Activated naive CD4-positive, alpha-beta T cell treated with anti-CD3 and anti-CD28 coated beads for 36 hours (primary cell): ENCODE measurements at places on chromosomes 1 and 21.

DNA sequence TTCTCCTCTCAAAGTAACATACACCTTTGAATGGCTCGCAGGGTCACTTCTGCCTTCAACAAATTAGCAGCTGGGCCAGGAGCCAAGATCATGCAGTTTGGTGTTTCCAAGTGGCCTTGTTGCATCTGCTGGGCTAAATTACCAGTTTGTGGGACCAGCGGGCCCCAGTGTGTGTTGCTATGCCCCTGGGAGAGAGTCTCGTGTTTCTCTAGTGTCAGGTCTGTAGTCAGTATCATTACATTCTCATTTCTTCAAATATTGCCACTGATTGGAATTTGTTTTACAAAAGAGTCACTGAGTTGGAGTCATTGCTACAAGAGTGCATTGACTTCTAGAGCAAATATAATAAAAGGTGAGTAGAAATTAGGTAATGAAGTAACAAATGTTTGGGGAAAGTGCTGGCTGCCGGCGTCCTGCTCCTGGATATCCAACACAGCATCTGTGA is 35.5 kb downstream of the RHOU start:
- H3K4me3 ChIP-seq, result no peak overlapping the region
- H3K36me3 ChIP-seq, result no peaks in the 10 kb centered on the region
- no peaks in the 10 kb centered on the region for H3K27me3 ChIP-seq
- DNase-seq, result no peak
- H3K27ac ChIP-seq, result no peak overlapping the region

GRCh38 chr1:229716069-229716468 is 90.0 kb downstream of the URB2 start:
- no peaks in the 10 kb centered on the region for H3K27me3 ChIP-seq
- no peaks in the 10 kb centered on the region for H3K36me3 ChIP-seq
- no peaks in the 10 kb centered on the region for H3K4me1 ChIP-seq
- no peak overlapping the region for H3K27ac ChIP-seq
- DNase-seq, result no peak
- H3K4me3 ChIP-seq, result no peak overlapping the region

- peaks cover 5% of the 10 kb centered on the region for H3K27me3 ChIP-seq
- H3K36me3 ChIP-seq, result no peaks in the 10 kb centered on the region
- H3K27ac ChIP-seq, result no peak overlapping the region
- no peaks in the 10 kb centered on the region for H3K4me1 ChIP-seq
- DNase-seq, result no peak
- H3K4me3 ChIP-seq, result no peak overlapping the region
Observed at GRCh38 chr1:163421701-163422100, 99.9 kb downstream of the NUF2 start.

GRCh38 chr1:7650801-7651200 is 120.3 kb upstream of the VAMP3 start:
- H3K4me1 ChIP-seq, result no peaks in the 10 kb centered on the region
- no peaks in the 10 kb centered on the region for H3K27me3 ChIP-seq
- H3K36me3 ChIP-seq, result no peaks in the 10 kb centered on the region
- no peak for DNase-seq

DNA sequence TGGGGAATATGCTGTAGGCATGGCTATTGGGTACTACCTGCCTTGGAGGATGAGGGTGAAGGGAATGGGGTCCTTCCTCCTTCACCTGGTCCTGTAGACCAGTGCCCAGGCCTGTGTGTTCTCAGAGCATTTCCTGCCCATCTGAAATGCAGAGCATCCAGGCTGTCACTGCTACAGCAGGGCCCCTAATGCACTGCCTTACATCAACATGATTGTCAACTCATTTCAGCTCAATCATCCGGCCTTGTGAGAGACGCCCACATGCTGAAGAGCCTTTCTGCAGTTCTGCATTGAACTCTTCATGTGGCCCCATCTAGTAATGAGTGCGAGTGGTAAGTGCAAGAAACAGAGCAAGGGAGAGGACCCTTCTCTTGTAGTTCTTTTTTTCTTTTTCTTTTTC is 39.8 kb upstream of the SRP9 start:
- H3K4me3 ChIP-seq, result no peak overlapping the region
- no peaks in the 10 kb centered on the region for H3K4me1 ChIP-seq
- H3K36me3 ChIP-seq, result peaks cover 1% of the 10 kb centered on the region
- H3K27ac ChIP-seq, result no peak overlapping the region

DNA sequence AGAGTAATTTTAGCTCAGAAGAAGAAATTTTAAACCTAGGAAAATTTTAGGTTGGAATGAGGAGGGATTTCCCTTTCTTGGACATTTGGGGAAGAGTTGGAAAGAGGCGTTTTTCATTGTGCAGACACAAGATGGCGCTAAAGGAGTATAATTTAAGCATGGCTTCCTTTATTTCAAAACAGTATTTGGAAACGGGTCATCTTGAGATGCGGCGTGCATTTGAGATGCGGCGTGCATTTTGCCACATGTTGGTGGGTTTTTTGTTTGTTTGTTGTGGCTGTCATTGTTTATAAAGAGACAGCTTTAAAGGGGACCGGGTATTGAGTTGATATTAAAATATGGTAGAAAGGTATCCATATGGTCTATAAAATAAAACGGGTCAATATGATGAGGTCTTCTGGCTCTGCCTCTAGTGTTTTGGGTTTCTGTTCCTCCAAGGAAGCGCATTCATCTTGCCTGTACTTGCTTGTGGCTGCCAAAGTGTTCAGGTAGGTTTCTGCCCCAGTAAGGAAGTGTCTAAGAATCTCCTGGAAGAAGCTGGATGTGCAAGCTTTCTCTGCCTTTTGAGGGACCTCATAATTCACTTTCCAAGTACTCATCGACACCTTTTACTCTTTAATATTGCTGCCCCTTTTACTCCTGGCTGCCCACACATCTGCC is 210.3 kb downstream of the SLC35F3 start:
- H3K27me3 ChIP-seq, result peaks cover 27% of the 10 kb centered on the region
- DNase-seq, result peak; percentile 43
- peaks cover 6% of the 10 kb centered on the region for H3K4me1 ChIP-seq
- no peak overlapping the region for H3K27ac ChIP-seq
- H3K4me3 ChIP-seq, result peak overlapping the region; percentile 41

- no peaks in the 10 kb centered on the region for H3K36me3 ChIP-seq
- no peak overlapping the region for H3K27ac ChIP-seq
- peaks cover 13% of the 10 kb centered on the region for H3K4me1 ChIP-seq
- DNase-seq, result no peak
Observed at GRCh38 chr1:225888289-225888897, 553 bp downstream of the LEFTY1 start.

GRCh38 chr21:34928637-34929036 is 120.5 kb downstream of the RUNX1 start:
- H3K36me3 ChIP-seq, result peaks cover 13% of the 10 kb centered on the region
- H3K27me3 ChIP-seq, result no peaks in the 10 kb centered on the region
- DNase-seq, result no peak

DNA sequence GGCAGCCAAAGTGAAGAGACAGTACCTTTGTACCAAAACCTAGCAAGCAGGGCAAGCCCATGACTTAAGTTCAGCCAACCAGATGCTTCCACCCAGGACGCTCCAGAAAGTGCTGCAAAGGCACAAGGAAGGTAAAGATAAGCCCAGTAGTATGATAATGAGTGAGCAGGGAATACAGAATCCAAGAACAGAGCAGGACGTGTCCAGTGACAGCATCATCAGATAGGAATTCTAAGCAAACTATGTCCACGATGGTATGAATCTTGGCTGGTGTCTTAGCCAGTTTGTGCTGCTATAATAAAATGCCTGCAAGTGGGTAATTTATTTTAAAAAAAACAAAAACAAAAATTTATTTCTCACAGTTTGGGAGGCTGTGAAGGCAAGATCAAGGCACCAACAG is 13.6 kb downstream of the GJA4 start:
- no peak overlapping the region for H3K4me3 ChIP-seq
- no peak overlapping the region for H3K27ac ChIP-seq
- no peaks in the 10 kb centered on the region for H3K4me1 ChIP-seq
- peaks cover 3% of the 10 kb centered on the region for H3K36me3 ChIP-seq
- no peak for DNase-seq

DNA sequence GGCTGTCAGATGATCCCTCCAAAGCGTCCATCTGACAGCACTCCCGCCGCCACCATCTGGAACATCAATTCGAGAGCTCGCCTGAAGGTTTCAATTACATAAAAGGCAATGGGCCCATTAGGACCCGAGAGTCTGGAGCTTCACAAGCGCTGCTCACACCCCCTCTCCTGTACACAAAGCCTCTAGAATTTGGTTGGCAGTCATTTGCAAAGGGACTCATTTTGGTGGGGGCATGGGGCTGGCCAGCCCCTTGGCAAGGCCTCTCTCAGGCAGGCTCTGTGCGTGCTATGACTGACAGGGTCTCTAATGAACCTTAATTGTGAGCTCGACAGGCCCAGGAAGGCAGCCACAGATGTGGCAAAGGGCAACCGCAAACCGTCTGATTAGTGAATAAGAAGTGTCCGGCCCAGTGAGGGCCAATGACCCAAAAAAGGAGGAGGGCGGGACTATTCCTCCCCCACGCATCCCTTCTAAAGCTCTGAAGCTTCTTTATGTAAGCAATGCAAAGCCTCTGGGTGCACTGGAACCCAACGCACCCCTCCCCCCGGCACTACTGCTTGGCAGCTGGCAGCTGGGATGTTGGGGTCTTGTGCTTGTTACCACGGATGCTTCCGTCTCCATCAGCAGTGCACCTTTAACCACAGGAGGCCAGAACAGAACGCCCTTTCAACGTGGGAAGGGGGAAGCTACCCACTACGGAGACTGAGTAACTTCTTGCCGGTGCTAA is 79.4 kb downstream of the CAPZB start:
- H3K27me3 ChIP-seq, result no peaks in the 10 kb centered on the region
- no peak for DNase-seq
- no peak overlapping the region for H3K27ac ChIP-seq
- H3K4me3 ChIP-seq, result no peak overlapping the region
- peaks cover 10% of the 10 kb centered on the region for H3K36me3 ChIP-seq
- H3K4me1 ChIP-seq, result peaks cover 75% of the 10 kb centered on the region
